ENCODE measurements at places on chromosomes 6 and 20.
A peak's percentile ranks its signal among the peaks of the same experiment; 100 is the strongest.

DNA sequence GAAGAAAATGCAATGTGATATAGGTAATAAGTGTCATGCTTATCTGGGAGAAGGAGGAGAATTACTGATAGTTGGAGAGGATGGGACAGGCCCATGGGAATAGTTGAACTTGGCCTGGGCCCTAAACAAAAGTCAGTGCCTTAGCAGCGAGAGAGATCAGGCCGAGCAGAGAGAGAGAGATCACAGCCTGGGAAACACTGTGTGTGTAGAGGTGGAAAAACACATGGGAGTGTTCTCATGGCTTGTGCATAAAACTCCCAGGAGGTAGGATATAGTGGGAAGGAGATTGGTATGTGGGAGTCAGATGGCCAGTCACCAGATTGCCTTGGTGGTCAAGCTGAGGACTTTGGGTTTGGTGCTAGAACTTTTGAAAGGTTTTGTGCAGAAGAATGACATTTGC is 47.6 kb downstream of the FIG4 start:
- no peak for DNase-seq

- DNase-seq = no peak
Observed at GRCh38 chr6:139744891-139745290, 370.4 kb upstream of the CITED2 start.

DNA sequence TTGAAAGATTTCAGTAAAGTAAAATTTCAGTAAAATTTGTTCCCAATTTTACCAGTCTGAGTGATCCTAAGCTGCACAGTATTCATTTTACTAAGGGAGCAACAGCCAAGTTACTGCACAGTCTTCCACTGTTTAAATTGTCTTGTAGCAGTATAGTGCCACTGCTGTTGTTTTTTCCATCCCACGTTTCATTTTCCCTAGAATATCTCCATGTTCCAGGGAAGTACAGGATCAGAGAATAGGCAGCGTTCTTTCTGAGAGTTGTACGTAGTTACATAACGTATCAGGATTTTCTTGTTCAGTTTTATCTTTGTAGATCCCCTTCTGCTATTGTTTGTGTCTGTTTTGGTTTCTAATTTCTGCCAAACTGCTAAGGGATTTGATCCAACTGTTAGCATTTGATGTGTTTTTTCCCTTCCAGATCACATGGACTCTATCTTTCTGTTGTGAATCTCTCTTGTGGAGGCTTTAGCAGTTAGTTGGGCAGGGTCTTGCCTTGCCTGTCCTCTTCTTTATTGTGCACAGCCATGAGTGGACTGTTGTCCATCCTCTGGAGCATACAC is 38.4 kb downstream of the BCKDHB start:
- DNase-seq = no peak

DNA sequence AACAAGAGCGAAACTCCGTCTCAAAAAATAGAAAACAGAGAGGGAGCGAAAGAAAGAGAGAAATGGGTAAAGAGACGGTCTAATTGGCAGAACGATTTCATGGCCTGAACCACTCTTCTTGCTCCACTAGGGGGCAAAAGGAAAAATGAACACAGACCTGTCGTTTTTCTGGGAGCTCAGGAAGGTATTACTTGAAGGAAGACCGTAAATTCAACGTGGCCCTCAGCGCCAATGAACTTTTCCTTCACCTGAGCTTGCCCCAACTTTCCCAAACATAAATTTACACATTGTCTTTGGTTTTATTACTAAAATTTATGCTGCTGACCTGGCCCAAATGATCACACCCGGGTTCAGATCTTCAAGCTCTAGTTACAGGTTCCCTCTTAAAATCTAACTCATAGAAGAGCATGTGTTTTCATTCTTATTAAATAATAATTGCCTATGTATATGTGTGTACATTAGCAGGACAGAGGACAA is 67.3 kb downstream of the ATP9A start:
- no peak for DNase-seq

DNA sequence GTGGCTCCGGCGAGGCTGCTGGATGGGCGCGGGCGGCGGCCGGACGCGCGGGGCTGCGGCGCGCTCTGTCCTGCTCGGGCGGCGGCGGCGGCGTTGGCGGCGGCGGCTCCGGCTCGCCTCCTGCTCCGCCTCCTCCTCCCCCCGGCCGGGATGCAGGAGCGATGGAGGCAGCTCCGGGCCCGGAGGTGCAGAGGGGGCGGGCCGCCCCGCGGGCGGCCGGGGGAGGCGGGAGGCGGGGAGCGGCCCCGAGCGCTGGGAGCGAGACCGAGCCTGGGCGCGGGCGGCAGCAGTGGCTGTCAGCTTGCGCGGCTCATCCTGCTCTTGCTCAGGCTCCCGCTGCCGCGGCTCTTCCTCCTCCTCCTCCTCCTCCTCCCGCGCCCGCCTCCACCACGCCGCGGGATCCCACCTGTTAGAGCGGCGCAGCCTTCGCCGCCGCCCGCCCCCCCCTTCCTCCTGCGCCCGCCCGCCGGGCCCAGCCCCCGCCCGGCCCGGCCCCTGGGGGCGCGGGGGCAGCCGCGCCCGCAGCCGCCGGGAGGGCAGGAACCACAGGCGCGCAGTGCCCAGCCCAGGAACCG is at the start of gene NOL4L:
Gene NOL4L, minus strand, starts transcription at position 323 of the 575 bp plus-strand sequence. CDS start 443 bp downstream, outside the sequence.
- no peak for DNase-seq

DNA sequence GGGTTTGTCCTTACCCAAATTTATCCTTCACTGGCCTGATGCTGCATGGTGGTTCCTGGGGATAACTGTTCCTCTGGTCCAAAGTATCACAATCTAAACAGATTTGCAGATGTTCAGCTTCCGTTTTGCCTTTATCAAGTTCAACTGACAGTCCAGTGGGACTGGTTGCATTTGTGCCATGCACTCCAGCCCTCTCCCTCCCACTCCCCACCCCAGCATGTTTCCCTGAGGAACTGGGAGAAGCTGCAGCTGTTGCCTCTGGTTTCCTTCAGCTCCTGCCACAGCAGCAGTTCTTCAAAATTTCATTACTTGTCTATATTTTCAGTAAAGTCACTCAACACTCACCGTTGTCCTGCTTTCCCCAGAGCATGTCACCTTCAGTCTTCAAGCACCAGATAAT is 39.5 kb upstream of the KIF16B start:
- DNase-seq = no peak

DNA sequence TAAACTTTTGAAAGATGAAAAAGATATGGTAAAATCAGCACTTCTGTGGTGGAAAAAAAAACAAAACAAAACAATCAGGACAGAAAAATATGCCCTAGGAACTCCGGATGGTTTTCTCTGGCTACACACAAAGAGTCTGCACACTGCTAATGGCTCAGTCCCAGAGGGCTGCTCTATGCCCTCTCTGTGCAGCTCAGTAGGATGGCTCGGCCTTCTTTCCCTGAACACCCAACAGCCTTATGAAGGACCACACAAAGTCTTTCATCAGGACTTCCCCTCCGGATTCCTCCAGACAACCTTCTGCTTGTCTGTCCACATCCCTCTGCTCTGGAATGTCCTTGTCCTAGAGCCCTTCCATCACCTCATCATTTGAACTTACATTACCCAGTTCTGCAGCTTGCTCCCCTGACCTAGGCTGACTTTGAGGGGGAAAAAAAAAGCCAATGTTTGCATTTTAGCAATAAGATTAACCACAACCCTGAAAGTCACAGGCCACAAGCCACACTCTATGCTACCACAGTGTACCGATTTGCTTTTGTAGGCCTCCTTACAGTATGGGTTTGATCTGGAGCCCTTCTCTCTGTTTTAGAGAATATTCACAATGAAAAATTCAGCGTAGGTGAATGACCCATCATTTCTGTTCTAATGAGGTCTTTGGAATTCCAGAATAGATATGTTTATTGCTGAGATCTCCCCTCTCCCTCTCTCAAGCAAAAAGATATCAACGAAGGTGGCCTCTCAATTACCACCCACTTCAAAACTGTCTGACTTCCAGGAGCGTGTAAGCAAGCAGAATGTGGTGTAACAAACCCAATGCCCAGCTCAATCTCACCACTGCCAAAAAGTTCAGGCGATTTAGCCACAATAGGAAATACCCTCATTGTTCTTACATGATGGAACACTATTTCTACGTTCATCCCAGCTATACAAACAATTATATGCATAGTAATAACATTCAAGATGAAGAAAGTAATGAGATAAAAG is 164.0 kb downstream of the GMDS start:
- DNase-seq = no peak

DNA sequence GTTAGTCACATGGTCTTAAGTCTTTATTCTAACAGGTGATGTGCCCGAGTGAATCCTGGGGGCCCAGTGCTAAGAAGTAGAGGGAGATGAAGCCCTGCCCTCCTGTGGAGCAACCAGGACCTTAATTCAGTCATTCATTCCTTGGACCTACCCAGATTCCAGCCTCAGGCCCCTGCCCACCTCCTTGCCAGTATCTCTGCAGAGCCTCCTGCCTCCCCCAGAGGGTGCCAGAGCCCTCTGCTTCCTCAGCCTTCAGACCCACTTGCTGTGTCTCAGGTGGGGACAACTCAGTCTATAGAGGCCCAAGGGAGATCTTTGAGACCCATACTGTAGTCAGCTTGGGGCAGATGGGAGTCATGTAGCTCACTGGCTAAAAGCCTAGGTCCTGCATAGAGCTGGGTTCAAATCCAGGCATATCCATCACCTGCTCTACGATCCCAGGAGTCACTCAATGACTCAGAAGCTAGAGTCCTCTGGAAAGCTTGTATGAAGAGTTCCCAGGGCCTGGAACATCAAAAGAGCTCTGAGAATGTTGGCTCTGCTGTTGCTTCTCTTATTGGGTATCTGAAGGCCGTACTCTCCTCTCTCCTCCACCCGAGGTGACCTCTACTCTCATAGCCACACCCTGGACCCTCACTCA is 3.9 kb upstream of the SIGLEC1 start:
- no peak for DNase-seq

GRCh38 chr20:32792316-32792715 is 27.4 kb upstream of the MAPRE1 start:
- peak; percentile 24 for DNase-seq

DNA sequence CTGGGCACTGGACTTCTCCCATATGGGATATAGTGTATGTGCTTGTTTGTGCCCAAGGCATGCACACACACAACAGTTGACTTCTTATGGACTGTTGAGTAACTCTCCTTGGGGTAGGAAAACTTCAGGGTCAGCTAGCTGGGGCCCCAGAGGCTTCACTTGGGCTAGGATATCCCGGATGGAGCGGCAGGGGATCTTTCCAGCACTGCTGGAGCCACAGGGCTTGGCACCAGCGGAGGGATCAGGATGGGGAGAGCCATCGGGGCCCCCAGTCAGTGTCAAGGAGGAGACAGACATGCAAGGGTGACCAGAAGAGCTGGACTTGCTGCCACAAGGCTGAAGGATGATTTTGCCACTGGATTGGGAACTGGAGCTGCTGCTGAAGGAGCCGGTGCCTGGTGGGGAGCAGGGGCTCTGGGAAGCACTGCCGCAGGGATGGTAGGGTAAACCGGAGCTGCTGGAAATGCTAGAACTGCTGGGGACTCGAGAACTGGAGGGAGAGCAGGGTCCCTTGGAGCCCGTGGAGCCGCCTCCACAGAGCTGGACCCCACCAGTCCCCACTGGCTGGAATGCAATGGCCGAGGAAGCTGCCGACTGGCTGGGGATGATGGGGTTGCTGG is 1.5 kb downstream of the PSORS1C1 start:
- DNase-seq = no peak

GRCh38 chr20:60935971-60936370 is 316.1 kb upstream of the CDH4 start:
- DNase-seq = no peak

- no peak for DNase-seq
Observed at GRCh38 chr6:82017288-82017687, 230.3 kb downstream of the IBTK start.

DNA sequence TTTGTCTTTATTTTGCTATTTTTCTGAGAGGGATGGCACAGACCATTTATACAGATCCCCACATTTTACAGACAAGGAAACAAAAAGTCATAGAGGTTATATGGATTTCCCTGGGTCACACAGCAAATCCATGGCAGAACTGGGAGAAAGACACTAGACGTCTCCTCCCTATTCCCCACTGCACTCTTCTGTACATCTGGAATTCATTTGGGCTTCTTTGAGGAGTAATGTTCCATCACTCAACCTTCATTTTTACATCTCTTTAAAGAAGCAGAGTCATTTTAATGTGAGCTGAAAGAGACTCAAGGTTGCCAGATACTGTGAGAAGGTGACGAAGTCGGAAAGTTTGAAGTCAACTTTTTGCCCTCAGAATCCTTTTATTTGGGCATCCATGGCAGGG is 207.3 kb downstream of the OTOR start:
- DNase-seq = no peak

- DNase-seq = no peak
Observed at GRCh38 chr6:38686270-38687042, 16.5 kb downstream of the GLO1 start.

GRCh38 chr6:18837013-18837412 is 449.9 kb downstream of the RNF144B start:
- no peak for DNase-seq

GRCh38 chr20:3710703-3711483 is 1.5 kb downstream of the SIGLEC1 start:
- peak; percentile 79 for DNase-seq

GRCh38 chr6:75149240-75149639 is 56.6 kb downstream of the COL12A1 start:
- no peak for DNase-seq

GRCh38 chr6:157800420-157801237 is 22.4 kb upstream of the SNX9 start:
- DNase-seq = no peak

DNA sequence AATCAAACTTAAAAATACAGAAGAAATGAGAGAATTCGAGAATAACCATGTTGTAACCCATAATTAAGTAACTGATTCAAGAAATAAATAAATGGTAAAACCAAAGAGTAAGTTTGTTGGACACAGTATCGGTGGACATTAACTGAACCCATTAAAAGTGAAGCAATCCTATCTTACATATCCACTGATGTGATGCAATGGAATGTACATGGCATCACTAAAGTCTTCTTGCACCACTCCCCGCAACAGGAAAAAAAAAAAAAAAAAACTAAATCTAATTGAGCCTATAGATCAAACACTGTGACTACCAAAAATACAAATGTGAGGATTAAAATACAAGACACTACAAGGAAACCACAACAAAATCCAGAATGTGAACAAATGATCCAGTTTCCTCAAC is 7.9 kb downstream of the SNX14 start:
- no peak for DNase-seq

DNA sequence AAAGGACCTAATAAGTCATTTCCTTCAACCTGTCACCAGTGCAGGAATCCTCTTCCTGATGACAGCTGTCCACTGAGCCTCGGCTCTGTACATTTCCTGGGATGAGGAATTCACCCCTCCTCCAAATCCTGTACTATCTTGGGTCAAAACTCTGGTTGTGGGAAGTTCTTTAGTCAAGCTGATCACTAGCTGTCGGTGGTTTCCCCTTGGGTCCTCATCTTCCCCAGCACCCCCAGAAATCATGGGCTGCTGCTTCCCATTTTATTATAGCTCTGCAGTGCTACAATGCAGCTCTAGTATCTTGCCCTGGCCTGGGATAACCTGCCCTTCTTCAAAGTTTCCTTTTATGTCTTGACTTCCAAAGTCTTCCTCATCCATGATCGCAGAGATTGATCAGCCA is 14.6 kb upstream of the ADA start:
- DNase-seq = no peak
